ENCODE measurements at places on chromosomes 6 and 20.
A peak's percentile ranks its signal among the peaks of the same experiment; 100 is the strongest.

- DNase-seq, result no peak
Measured at GRCh38 chr6:141552463-141552862, 580.3 kb upstream of the GJE1 start.

DNA sequence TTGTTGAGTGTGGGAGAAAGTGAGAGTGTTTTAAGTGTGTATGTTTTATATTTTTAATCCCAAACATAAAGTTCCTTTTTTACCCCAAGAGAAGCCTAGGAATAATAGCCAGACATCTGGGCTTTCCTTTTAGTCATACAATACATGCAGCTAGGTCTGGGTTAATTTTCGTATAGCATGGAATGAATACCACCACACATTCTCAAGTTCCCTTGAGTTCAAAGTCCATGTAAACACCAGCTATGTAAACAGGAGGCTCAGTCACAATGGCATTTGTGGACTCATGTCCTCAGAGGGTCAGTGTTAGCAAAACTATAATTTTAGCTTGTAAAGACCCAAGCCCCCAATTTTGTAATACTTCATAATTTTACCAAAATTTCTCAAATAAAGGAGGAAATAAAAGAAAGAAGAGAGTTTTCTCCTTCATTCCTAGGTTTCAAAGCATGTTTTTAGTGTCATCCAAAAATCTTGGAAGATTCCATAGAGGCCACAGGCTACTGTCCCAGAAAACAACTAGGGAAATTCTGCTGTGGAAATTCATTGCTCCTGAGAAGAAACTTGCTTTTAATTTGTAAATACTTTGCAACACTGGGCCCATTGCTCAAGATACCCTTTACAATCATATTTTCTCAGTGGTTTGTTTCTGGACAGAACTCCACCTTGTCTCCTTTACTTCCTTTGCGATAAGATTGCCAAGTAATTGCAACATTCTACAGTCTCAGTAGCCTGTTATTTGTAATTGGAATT is 671.2 kb downstream of the COL12A1 start:
- no peak for DNase-seq

DNA sequence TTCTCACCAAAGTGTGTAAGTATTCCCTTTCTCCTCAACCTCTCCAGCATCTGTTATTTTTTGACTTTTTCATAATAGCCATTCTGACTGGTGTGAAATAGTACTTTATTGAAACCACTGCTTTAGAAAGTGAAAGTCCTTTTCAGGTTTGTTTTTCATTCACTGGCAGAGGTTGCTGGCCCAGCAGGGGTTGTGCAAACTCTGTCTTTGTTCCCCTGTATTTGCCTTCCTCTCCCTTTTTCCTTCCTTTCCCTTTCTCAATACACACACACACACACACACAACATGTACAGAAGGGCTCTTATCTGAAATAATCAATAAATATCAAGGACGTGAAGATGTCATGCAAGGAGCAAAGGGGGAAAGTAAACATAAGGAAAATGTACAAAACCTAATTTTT is 99.8 kb downstream of the LY86 start:
- DNase-seq, result no peak

DNA sequence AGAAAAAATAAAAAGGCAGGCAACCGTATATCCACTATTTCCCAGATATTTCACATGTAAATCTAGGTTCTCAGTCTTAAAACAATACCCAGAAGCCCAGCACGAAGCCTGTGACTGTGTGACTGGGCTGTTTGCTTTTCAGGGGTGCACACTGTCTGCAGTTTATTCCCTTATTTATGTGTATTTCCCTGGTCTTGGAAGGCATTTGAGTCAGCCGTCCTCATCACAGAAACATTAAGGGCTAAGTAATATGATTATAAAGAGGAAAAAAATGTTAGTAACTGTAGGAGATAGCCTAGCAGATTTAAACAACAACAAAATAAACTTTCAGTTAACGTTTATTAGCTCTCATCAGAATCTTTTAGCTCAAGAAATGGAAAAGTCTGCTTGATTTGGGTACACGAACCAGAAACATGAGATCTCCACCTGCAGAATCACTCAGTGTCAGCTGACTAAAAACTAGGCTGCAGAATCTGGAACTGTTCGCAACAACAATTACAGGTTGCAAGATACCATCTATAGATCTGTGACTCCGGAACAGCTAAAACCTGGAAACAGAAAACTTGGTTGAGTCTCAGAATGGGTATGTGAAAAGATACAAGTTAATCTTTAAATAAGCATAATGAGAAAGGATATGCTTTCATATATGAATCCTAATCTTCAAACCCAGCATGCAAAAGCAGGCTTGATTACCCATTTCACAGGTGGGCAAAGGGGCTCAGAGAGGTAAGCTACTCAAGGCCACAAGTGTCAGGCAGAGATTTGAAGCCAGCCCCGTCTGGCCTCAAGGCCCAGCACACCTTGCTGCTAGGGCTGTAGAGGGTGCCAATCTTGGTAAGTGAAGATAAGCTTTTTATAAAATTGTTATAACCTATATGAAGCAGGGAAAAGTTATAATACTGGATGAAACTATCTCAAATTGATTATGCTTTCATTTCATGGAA is 21.1 kb downstream of the GCLC start:
- no peak for DNase-seq

- DNase-seq, result no peak
Measured at GRCh38 chr6:159910342-159910741, 19.6 kb downstream of the MAS1 start.

GRCh38 chr6:169265486-169266131 is 12.0 kb upstream of the THBS2 start:
- no peak for DNase-seq

GRCh38 chr6:144215932-144216667 is 65.8 kb downstream of the STX11 start:
- peak; percentile 84 for DNase-seq

DNA sequence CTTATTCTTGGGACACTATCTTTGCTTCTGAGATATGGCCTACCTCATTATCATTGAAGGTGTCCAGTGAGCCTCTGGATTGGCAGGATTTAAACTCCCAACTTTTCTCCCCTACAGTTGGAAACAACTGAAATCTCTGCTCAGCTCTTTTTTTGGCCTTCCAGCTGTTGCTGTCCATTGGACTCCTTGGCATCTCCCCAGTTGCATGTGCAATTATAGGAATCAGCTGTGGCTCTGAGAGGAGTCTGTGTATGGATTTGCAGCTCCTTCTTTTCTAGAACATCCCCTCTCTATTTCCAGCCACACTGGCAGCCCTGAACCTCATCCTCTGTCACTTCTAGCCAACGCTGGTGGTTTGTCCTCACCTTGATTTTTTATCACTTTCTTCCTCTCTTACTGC is 21.2 kb downstream of the RAB22A start:
- DNase-seq, result no peak

GRCh38 chr6:72757926-72758325 is 136.1 kb downstream of the KCNQ5 start:
- no peak for DNase-seq
